ENCODE measurements at places on chromosomes 2 and 18.

GRCh38 chr18:14767474-14767873 lies 19.5 kb downstream of the ANKRD30B start:
- DNase-seq: no peak

- DNase-seq: no peak
Measured at GRCh38 chr2:217127744-217128143, 267.9 kb upstream of the TNP1 start.

- DNase-seq: no peak
Measured at GRCh38 chr2:12594590-12594989, 122.1 kb upstream of the TRIB2 start.

DNA sequence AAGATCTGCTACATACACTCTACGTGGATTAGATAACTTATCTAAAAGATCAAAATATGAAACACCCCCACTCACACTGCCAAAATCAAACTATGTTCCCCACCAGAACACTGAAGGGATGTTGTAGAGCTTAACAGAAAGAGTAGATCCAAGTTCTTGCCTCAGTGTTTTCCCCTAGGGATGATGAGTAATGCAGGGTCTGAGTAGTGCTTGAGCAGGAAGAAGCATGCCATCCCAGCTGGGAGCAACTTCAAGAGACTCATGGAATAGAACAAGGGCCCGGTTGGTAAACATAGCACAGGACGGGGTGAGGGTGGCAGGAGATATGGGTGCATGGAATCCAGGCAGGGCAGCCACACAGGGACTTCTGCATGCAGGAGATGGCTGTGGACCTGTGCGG lies 74.3 kb downstream of the SNTG2 start:
- no peak for DNase-seq

DNA sequence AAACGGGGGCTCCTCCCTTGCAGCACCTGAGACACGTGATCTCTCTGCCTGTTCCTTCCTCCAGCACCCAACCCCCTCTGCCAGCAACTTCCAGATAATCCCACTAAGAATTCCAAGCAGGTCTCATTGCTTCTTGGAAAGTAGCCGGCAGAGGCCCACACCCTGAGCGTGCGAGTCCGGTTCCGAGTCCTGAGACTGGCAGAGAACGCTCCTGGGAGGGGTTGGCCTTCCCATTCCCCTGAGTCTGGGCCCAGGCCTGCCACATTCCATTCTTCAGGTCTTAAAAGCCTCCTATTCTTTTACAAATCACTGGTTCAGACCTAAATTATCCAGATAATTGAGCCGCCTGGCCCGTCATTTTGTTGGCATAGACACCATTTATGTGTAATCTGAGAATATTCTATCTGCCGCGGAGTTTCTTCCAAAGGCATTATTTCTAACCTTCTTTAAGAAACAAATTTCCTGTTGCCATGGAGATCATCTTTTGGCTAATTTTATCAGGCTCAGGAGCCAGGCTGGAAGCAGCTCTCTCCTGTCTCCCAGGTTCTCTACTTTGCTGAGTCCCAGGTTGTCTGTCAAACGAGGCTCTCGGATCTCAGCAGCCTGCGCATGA lies 165.4 kb downstream of the MYCN start:
- DNase-seq: no peak

GRCh38 chr18:41096504-41096903 lies 858.5 kb upstream of the PIK3C3 start:
- DNase-seq: no peak

GRCh38 chr2:105882341-105882740 lies 137.6 kb downstream of the NCK2 start:
- no peak for DNase-seq

GRCh38 chr2:239445771-239446524 lies 45.1 kb upstream of the HDAC4 start:
- DNase-seq: no peak

DNA sequence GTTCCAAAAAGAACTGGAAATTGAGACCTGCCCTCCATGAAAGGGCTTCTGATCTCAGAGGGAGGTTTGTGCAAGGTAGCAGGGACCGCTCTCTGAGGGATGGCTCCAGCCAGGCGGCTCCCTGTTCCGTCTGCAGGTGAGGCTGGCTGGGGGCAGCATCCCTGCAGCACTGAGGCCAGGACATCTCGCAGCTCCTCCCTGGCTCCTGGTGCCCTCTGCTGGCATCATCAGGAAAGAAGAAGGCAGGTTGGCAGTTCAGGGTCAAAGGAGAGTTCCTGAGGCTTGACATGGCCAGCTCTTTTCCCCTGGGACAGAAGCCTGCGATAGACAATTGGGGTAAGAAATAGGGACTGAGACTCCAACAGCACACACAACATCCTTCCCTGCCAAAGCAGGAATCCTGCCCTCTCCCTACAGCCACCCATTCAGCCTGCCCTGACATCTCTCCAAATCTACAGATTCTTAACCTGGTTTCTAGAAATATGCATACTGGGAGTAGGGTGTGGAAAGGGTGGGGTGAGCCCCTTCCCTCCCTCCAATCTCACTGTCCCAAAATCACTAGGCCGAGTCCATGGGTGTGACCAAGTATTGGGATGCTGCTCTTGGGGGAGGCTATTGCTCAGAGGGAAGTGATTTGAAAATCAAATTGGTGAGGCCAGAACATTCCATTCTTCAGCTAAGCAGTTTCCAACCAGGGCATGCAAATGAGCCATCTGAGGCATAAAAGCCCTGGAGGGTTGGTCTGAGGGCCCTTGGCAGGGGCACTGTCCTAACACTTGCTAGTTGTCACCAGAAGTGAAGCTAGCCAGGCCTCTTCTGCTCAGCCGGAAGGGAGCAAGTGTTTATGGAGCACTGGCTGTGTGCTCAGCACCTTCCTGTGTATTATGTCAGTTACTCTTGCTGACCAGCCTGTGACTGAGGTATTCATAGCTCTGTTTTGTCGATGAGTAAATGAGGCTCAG lies 185.4 kb downstream of the TFCP2L1 start:
- DNase-seq: no peak

- peak; percentile 24 for DNase-seq
Measured at GRCh38 chr2:1886405-1886992, 142.2 kb upstream of the PXDN start.

DNA sequence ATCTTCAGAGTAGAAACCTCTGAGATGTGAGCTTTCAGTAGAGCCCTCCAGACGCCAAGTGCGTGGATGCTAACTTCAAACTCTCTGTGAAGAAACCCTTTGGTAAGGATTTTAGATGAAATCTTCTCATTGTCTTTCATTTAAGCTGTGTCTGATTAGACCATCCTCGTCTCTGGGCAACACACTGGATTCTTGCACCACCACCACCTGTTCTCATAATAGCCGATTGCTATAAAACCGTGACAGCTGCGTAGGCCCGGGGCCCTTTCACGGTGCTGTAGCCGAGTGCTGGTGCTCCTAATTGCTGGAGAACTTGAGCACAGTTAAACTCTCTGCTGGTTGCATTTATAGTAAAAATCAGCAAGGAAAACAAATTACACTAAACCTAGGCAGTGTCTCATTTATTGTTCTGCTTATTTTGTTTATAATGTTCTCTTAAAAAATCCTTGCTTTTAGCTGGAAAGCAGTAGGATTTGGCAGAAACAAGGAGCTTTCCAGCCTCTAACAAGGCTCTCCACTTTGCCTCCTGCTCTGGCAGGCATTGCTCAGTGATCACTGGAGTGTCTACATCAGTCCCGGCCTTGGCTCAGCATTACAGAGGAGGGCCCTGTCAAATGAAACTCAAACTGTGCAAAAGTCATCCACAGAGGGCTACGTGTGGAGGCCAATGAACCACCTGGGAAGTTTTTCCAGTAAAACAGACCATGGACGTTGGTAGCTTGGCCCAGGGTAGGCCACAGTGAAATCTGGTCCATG lies 40.9 kb upstream of the MBP start:
- DNase-seq: no peak

- DNase-seq: peak; percentile 73
Measured at GRCh38 chr2:152025678-152026287, 73.1 kb downstream of the CACNB4 start.

DNA sequence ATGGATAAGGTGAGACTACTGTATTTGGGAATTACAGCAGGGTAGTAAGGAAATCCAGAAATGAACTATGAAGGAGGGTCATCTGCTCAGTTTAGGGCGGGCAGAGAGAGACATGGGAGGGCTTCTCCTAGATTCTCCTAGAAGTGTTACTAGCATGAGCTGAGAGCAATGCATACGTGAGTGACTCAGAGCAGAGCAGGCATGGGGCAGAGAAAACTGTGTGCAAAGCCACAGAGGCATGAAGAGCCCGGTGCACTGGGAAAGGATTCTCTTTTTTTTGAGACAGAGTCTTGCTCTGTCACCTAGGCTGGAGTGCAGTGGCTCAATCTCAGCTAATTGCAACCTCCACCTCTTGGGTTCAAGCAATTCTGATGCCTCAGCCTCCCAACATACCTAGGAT lies 116.2 kb downstream of the SOCS6 start:
- no peak for DNase-seq

DNA sequence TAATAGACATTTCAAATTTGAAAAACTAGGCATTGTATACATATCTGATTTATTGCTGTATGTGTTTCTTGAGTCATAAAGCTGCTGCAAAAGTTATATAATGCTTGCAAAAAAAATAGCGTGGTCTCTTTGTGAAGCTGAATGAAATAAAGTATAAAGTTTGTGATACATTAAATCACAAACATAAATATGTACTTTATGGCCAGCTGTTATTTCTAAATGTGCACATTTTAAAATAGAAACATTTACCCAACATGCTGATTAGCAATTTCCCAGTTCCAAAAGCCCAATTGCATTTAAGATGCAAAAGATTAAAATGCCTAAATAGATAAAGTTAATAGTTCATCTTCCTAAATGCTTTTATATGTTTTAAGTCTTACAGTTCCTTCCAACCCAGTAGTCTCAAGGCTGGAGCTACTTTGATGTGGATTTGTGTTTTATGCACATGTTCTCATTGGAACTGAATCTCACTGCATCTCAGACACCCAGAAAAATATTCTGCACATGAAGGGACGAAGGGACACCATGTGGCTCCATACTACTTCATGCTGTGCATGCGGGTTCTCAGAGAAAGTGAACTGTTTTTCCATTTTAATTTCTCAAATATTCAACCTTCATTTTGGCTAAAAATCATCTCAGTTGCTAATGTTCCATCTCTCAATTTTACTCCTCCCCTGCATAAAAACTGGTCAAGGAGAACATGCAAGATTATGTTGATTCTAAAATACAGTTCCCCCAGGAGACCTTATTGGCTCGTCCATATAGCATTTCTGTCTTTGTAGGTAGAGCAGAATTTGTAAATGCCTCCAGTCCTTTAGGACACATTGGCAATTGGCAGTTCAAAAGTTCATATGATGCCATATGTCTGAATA lies 304.6 kb downstream of the MTX2 start:
- DNase-seq: no peak

DNA sequence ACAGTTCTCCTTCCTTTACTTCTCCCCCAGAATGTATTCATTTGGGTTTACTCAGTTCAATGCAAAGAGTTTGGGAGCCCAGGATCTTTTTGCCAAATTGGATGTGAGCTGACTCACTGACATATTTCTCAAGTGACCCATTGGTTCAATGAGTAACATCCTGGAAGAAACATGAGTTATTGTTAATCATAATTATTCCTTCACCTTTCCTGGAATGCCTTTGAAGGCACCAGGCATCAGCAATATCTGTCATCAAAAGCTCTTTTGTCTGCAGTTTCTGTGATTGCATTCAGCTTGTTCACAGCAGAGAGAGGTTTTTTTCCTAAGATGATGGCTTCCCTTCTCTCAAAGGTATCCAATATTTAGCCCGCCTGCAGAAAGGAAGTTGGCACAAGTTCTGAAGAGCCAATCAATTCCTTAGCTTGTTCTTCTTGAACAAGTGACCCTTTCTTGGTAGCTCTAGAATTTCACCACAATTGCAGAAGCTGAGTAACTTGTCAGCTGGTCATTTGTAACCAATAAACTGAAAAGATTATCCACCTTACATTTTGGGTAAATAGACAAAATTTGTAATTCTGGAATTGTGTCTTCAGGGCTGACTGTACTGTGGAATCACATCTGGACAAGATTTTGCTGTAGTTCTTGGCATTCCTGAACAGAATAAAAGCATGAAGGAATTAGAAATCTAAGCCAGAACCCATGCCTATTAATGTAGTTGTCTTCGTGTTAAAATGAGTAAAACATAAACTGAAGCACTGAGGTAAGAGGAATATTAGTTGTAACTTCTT lies 72.2 kb upstream of the TMEM17 start:
- no peak for DNase-seq

DNA sequence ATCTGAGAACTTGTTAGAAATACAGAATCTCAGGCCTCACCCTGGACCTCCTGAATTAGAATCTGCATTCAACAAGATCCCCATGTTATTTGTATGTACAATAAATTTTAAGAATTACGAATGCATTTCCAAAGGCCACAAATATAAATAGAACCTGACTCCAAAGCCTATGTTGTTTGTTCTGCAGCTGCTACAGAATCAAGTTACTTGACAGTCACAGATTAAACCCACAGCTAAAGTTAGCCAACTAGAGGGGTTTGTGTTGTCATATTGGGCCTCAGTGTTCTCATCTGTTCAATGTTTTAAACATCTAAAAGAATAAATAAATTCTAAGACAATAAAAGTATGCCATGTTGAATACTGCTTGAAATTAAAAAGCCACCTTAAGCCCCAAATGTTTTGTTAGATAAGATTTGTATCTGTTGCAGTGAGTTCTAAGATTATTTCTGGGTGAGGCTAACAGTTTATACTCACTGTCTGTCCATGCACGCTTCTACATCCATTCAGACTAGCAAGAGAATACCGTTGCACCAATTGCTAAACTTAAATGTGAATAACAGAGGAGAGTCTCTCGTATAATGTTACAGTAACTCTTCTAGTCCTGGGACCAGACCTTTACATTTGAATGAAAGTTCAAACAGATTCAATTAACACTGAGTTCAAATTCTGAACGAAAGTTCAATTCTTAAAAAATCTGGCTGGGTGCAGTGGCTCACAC lies 200.4 kb downstream of the MEMO1 start:
- DNase-seq: no peak

GRCh38 chr2:138503652-138504051 lies 2.1 kb downstream of the SPOPL start:
- DNase-seq: no peak

- DNase-seq: no peak
Measured at GRCh38 chr2:234111523-234111922, 61.0 kb downstream of the SPP2 start.

GRCh38 chr2:23658466-23658942 lies 268.4 kb downstream of the ATAD2B start:
- DNase-seq: no peak

DNA sequence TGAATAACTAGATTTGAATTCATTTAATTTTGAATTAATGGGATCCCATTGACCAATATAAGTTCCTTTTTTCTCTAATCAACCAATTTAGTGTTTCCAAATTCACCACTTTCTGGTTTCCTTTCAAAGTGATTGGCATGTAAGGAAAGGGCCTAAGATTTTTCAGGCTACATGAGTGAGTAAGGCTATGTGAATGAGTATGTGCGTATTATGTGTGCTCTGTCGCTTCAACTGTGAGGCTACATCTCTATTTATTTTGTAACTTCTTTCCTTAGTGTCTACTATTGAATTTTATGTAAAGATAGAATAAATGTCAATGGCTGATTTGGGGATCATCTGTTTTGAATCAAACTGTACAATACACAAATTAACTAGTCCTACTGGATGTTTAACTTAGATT lies 110.6 kb downstream of the ABCA12 start:
- DNase-seq: no peak

- peak; percentile 21 for DNase-seq
Measured at GRCh38 chr2:239944694-239945551, 80.2 kb downstream of the NDUFA10 start.

- DNase-seq: no peak
Measured at GRCh38 chr2:17441790-17442189, 76.5 kb downstream of the RAD51AP2 start.

- no peak for DNase-seq
Measured at GRCh38 chr2:157469726-157470125, 25.8 kb upstream of the CYTIP start.

Data from CD4-positive, alpha-beta T cell treated with Interferon alpha-2 for 1 hour (primary cell).